Fibroblast of skin of scalp (primary cell): ENCODE measurements at places on chromosomes 4 and X.

DNA sequence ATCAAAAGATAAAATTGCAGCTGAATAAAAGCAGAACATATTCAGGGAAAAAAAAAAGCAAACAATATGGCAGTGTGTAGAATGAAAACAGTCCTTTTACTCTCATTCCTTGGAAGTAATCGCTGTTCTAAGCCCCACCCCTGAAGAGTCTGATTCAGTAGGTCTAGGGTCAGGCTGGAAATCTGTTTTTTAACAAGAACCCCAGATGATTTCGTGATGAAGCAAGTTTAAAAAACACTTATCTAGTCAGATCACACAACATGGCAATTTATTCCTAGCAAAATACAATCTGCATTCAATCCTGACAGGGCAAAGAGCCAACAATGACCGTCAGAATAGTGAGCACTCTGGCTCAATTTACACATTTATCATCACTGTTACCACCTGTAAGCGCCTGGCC, 16.1 kb downstream of the FAM120C start:
- no peak for DNase-seq

DNA sequence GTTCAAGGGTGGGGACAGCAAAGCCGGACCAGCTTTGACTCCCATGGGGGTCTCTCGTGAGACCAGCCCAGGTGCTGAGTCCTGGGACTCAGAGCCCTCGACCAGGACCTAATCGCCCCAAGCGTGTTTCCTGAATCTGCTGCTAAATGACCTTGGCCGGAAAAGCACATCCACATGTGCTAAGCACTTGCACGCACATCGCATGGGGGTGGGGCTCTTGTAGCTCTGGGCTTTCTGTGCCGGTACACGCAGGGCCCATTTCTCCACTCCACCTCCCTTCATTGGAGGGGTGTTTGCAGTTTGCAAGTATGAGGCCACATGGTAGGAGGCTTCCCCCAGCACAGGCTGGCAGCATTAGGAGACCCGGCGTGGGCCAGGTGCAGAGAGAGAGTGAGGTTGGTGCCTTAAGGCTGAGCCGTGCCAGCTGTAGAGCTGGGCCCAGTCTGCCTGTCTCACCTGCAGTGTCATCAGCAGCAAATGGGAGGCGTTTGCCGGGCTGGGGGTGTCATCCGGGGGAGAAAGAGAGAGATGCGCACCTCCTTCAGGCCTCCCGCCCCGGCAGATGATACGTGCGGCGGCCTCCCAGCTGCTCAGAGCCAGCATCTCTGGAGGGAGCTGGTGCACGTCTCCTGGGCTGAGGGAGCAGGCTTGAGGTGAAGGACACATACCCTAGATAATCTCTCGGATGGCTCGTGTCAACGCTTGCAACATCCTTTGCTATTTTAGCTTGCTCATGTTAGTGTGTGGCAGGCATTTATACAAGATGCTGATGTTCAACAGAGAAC, 45.2 kb upstream of the CLCN4 start:
- peak; percentile 27 for DNase-seq

DNA sequence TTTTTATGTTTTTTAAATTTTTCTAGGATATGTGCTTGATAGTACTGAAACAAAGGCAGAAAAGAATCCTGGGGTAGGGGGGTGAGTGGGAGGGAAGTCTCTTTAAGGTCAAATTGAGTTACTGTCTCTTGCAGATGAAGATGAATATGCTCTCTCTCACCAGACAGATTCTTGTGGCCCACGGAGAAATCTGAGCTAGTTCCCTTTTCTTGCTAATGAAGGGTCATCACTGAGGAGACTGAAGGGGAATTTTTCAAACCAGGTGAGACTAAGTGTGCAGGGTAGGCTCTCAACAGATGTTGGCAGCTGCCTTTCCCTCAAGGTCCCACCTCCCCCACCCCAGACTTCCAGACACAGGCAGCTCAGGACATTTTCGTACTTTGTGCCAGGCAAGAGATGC, 21.5 kb downstream of the FAM9C start:
- DNase-seq, result peak; percentile 38

- no peak for DNase-seq
Observed at GRCh38 chr4:147250062-147250461, 230.8 kb upstream of the EDNRA start.

DNA sequence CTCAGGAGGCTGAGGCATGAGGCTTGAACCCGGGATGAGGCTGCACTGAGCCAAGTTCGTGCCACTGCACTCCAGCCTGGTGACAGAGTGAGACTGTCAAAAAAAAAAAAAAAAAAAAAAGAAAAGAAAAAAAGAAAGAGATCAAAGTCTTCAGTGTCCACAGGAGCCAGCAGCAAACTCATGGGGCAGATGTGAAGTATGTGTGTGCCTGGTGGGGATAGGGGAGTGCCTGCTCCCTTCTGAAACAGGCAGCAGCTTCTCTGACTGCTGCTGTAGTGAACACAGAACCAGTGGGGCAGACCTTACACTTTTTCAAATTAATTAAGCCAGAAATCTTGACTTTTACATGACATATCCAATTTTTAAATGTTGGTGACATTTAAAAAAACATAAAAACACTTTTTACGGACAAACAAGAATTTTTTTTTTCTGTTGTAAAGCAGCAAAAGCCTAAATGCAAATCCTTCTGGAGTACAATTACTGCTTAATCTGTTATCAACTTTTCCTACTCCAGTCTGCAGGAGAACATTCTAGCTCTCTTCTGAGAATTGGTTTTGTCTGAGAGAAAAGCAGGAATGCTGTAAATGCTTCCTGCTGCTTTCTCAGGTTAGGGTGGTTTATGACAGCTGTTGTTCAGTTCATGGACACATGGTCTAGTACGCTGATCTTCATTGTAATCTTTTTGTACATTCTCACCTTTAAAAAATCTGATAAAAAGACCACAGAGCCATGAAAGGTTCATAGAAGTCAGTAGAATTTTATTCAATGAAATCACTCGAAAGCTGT, 311.1 kb downstream of the CAMK2D start:
- DNase-seq, result no peak

GRCh38 chr4:159284113-159284512, 181.2 kb downstream of the RAPGEF2 start:
- peak; percentile 50 for DNase-seq

GRCh38 chrX:150326541-150327247, 36.4 kb upstream of the MAMLD1 start:
- no peak for DNase-seq

GRCh38 chrX:24485976-24486680, 21.0 kb downstream of the PDK3 start:
- DNase-seq, result no peak

GRCh38 chrX:46340696-46341095, 204.5 kb downstream of the ZNF674 start:
- no peak for DNase-seq

DNA sequence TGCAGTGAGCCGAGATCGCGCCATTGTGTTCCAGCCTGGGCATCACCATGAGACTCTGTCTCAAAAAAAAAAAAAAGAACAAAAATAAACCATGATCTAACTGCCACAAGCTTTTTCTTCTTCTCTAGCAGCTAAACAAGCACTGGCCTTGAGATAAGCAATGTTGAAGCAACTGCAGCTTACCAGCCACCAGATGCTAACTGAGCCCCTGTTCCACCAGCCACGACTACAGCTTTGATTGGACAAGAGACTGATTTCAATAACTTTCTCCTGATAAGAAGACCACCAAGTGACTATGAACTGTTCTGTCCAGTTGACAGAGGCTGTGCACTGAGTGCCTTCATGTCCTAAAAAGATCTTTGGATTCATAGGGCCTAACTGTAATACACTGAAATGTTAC, 58.5 kb downstream of the DCTD start:
- DNase-seq, result no peak

DNA sequence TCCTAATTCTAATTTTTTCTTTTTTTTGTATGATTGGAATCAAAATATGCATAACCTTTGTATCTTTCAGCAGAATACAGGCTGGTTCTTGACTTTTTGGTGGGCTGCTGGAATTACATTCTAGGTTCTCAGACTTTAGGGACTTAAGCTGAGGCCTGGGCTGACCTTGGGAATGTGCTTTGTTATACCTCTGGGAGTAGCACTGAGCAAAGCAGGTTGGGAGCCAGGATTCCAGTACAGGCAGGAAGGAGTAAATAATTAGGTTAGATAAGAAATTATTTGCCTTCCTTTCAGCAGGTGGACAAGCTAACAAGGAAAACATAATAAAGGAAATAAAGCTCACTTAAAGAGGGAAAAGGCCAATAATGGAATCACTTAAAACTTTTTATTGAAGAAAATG, 49.9 kb upstream of the SLC4A4 start:
- DNase-seq, result no peak

DNA sequence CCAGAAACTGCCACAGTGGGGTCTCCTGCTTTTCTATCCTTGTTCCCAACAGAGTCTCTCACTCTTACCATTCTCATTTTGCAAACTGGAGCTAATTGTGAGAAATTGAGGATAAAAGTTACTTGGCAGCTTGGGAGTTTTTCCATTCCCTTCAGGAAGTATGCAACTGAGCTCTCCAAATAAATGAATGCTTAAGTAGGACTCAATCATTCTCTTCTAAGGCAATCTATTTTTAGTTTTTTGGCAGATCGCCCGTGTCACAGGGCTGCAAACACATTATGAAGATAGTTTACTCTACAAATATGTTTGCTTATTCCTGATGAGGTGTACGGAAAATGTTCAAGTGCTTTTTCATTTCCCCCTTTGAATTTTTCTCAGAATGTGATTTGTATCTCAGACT, 5.3 kb downstream of the ASB11 start:
- peak; percentile 28 for DNase-seq

DNA sequence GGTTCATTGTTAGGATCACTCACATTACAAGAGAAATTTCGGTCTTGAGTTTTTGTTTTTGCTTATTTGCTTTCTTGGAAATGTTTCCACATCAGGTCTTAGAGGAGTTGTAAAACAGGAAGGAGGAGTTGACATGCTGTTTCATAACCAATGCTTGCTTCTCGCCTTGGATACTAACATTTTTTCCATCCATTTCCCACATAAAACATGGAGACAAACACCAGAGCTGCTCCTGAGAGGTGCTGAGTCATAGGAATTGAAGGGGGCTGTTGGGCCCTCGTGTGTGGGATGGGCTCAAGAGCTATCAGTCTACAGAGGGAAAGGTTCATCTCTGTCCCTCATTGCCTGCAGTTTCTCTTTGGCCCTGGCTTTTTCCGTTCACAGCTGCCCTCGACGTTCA, 29.9 kb downstream of the TBL1X start:
- peak; percentile 7 for DNase-seq

- peak; percentile 27 for DNase-seq
Observed at GRCh38 chr4:134178706-134179105, 22.9 kb downstream of the PABPC4L start.

DNA sequence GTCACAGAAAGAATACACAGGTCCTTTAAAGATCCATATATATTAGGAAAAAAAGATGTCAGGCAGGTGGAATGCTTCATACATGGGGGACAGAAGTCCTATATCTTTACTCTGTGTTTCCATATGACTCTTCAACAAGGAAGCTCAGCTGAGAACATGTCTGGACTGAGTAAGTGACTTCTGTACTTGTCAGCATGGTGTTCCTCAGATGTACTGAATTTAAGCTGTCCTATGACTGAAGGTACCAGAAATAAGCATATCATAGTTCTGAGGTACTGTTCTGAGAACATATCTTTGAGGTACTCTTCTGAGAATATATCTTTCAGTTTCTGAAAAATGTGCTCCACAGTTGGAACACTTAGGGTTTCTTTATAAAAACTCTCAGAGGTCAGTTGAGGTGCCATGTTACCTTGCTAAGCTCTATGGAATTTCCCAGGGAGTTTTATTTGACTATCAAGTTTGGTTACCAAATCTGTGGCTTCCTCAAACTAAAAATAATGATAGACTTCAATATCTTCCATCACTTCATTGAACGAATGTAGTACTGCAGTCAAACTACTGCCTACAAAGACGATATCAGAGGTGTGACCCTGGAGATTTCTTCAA, 597.2 kb upstream of the GNPDA2 start:
- no peak for DNase-seq

DNA sequence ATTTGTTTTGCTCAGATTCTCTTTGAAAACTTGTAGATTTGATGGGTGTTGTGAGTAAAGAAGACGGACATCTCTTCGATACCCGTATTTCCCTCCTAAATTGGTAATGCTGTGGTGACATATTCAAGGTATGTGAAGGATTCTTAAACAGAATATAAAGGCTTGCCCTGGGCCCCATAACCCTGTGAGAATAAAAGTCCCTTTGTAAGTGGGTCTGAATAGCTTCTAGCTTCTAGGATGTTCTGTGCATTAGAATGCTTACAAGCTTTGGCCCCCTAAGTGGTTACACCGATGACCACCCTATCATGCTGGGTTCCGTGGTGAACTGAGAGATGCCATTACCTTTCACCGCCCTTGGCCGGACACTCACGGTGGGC, 574 bp upstream of the MOB1B start:
- no peak for DNase-seq

- no peak for DNase-seq
Observed at GRCh38 chr4:74962584-74962983, 29.7 kb downstream of the PARM1 start.

DNA sequence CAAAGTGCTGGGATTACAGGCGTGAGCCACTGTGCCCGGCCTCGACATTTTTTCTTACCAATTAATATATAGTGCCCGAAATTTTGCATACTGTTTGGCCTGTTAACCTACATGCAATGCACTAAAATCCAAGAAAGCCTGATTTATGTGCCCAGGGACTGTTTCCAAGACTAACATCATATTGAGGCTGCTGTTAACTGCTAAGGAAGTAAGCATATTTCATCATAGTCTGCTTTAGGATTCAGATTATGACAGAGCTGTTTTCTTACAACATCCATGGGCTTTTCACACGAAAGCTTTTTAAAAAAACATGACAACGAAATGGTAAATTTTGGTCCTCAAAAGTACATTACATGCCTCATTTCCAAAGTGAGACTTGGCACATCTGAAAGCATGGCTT, 84.4 kb downstream of the STOX2 start:
- DNase-seq, result peak; percentile 76

GRCh38 chr4:110224142-110224541, 25.7 kb upstream of the ELOVL6 start:
- DNase-seq, result no peak

DNA sequence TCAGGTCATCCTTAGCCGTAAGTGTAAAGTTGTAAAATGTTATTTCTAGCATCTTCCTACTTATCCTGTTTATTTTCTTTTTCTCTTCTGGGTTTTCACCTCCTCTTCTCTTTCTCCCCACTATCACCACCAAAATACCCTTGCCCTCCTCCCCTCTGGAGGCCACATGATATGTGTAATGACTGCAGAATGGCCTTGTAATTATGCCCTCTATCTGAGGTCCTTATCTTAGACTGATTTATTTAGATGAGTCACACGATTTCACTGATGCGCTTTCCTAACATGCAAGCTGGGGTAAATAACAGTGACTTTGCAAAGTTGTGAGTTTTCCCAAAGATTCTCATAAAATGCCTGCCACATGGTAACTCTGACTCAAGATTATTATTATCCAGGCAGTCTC, 231.8 kb upstream of the GPRIN3 start:
- DNase-seq, result no peak
